ENCODE measurements at places on chromosomes 1 and 21.

DNA sequence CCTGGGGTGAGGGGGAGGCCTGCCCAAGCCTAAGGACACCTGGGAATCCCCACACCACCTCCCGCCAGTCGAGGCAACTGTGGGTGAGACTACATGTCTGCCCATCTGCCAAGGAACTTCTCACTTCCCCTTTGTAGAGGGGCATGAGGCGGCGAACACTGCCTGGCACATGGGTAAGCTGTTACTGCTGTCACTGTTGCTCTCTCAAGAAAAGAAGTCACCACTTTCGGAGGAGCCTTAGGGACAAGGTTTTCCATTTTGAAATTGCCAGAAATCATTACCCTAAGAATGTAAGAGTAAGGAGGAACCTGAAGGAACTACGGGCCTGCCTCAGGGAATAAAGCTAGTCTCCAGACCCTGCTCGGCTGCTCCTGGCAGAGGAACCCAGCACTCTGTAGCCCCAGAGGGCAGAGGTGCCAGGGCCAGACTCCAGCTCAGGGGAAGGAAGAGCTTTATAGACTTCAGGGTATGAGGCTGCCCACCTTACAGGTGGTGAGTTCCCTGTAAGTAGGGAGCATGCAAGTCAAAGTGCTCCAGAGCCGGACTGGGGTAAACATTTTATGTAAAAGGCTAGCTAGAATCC lies 23.3 kb downstream of the SLC2A1 start:
- no peak for DNase-seq

DNA sequence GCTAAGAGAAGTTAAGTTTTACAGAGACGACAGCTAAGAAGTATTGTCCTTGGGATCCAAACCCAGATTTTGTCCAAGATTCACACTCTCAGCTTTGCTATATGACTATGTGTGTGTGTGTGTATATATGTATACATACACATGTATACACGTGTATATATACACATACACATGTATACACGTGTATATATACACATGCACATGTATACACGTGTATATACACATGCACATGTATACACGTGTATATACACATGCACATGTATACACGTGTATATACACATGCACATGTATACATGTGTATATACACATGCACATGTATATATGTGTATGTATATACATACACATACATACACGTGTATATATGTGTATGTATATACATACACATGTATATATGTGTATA lies 3.9 kb upstream of the CACHD1 start:
- DNase-seq: no peak

DNA sequence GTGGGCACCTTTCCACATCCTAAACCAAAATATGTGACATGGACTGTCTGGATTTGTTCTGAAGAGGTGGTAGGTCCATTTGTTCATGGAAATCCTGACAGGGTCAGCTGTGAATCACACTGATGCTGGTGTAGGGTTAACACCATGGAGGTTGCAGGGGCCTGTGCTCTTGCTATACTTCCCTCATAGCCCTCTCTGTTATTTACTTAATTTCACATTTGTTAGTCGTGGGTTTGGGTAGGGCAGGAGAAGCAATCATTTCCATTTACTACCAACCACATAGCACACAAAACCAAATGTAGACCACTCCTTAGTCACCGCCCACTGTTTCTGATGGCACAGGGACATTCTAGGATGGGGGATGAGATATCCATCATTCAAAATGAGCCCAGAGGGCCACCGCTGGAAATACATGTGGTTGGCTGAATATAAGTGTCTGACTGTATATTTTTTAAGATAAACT lies 61.8 kb upstream of the POU2F1 start:
- no peak for DNase-seq

GRCh38 chr1:23337869-23338268 lies 6.2 kb downstream of the HNRNPR start:
- DNase-seq: no peak

GRCh38 chr21:39224930-39225329 lies 41.7 kb upstream of the PSMG1 start:
- no peak for DNase-seq

GRCh38 chr1:155867766-155868165 lies 8.4 kb downstream of the SYT11 start:
- no peak for DNase-seq

GRCh38 chr1:176950736-176951324 lies 213.7 kb downstream of the ASTN1 start:
- no peak for DNase-seq

GRCh38 chr1:184633785-184634184 lies 120.9 kb downstream of the EDEM3 start:
- DNase-seq: no peak

- no peak for DNase-seq
These were observed 7.2 kb downstream of the KIFAP3 start for GRCh38 chr1:170067253-170067819.

DNA sequence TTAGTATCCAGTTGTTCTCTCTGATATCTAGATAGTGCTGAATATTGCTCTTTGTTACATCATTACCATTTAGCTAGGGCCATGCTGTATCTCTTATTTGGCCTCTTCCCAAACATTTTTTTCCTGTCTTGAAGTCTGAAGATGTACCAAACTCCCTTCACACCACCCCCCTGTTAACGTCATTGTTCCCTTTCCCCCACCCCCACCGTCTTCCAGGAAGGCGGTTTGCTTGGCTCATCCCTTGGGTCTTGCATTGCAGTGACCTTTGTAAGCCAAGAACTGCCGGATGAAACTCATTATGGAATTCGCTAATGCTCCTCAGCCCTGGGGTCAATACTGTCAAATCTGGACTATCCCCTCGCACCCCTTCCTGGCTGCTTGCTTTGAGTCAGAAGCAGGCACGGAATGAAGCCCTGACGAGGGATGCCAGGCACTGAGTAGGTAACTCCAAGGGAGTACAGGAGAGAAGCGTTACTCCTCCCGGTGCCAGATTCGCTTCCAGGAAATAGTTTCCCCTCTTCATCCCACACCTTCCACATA lies 283.1 kb downstream of the TM2D1 start:
- DNase-seq: no peak

GRCh38 chr1:173660306-173660705 lies 9.3 kb downstream of the ANKRD45 start:
- DNase-seq: no peak

DNA sequence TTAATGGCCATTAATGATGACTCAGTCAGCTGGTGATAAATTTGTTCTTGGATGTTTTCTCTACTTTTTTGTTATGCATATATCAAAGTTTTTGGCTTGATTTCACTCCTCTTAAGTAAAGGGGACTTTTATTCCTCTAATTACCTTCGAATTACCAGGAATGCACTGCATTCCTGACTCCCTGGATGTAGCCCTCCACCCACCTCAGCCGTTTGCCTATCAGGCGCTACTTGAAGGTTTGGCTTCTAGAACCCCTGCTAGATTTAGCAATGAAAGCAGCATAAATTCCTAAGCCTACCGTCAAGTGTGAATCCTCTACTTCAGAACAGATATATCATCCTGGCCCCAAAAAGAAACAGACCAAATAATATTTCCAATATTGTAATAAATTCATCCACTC lies 387.8 kb upstream of the ADGRL2 start:
- no peak for DNase-seq

- DNase-seq: no peak
These were observed 66.1 kb upstream of the ADAM30 start for GRCh38 chr1:119962296-119962968.

GRCh38 chr21:45551316-45551715 lies 9.1 kb upstream of the SLC19A1 start:
- no peak for DNase-seq

DNA sequence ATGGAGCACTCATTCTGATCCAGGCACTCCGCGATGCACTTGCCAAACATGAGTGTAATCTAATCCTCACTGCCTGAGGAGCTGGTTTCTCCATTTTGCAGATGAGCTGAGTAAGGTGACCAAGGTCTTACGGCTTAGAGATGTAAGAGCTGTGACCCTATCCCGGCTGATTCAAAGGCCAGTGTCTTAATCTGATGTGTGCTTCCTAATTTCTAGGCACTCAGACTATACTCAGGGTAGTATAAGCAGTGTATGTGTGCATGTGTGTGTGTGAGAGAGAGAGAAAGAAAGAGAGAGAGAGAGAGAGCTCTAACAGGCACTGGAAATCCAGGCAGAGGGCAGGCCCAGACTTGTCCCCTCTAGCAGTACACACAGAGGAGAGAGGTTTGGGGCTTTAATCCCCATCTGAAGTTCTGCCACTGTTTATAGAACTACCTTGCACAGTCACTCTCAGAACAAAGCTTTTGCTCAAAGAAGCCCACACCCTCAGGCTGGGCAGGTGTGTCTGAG lies 188.2 kb downstream of the ZBTB18 start:
- peak; percentile 65 for DNase-seq

DNA sequence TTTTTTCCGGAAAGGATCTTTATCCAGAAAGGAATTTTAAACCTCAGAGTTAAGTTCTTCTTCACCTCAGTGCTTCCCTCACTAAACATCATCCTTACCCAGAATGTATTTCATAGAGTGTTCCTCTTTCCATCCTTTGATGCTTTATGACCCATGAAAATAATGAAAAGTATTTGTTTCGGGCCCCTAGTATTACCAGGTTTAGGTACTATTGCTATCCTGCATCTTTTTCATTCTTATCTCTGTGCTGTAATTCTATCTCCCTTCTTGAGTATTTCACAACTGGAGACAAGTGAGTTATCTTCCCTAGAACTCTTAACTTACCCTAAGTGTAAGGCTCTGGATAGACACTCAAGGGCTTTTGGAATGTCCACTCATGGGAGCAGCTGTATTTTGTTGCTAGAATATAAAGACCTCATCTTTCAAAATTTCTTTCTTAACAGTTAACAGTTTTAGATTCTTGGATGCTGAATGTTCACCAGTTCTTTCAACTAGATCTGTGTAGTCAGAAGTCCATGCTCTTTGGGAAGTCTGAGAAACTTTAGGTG lies 26.2 kb downstream of the UCK2 start:
- DNase-seq: no peak

DNA sequence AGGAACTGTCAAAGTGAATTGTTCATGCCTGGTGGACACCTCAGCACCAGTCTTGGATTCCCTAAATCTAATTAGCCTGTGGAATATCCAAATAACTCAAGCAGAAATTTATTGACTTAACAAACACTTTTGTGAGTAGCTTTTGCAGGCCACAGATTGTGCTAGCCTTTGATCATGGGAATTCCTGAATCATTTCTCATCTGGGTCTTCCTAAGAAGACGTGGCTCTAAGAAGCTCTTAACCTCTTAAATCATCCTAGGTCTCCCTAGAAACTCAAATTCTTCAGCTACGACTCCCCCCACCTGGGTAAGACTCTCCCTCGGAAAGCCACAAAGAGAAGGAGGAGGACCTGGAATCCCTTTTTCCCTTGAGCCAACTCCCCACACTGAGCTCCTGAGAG lies 53.8 kb upstream of the PSEN2 start:
- DNase-seq: no peak

- no peak for DNase-seq
These were observed 5.0 kb downstream of the SLC19A1 start for GRCh38 chr21:45537111-45537745.

GRCh38 chr1:227742738-227743715 lies 7.8 kb downstream of the SNAP47 start:
- no peak for DNase-seq

DNA sequence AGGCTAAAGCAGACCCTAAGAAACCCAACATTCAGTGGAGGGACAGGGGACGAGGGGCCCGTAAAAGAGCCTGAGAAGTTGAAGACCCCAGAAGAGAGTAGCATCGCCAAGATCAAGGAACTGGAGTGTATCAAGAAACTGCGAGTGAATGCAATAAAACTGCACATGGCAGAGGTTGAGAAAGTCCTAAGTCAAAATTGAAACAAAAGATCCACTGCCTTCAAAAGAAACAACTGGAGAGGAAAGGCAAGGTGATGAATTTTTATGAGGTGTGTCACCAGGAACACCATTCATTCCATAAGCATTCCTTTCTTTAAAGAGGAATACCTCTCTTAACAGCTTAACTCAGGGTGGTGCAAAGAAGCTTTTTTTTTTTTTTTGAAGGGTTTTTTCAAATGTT lies 38.3 kb upstream of the ADORA3 start:
- DNase-seq: no peak

- no peak for DNase-seq
These were observed 285.3 kb downstream of the CAMTA1 start for GRCh38 chr1:7070389-7071029.

- no peak for DNase-seq
These were observed 473.6 kb upstream of the ZP4 start for GRCh38 chr1:238364214-238364892.

GRCh38 chr1:5575396-5575940 lies 416.8 kb downstream of the NPHP4 start:
- no peak for DNase-seq

GRCh38 chr1:185811073-185811709 lies 77.0 kb downstream of the HMCN1 start:
- no peak for DNase-seq

- no peak for DNase-seq
These were observed 81.1 kb upstream of the FGGY start for GRCh38 chr1:59215766-59216291.

DNA sequence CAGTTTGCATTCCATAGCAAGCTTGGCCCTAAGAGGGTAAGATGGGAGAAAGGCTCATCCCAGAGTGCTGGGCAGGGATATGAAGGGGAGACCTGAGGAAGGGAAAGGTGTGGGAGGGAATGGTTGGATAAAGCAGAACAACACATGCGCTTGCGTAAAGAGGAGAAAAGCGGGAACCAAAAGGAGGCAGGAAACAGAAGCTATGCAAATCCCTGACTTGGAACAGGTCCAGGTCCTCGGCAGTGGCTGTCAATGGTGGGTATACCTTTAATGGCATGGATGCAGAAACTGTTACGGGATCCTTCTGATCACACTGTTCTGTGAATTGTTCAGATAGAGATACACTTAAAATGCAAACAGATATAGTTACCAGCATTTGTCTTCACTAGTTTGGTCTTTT lies 455.6 kb downstream of the SIPA1L2 start:
- DNase-seq: no peak

- no peak for DNase-seq
These were observed 152.8 kb downstream of the ZSCAN20 start for GRCh38 chr1:33624991-33625870.

GRCh38 chr1:194004146-194004545 lies 817.7 kb upstream of the B3GALT2 start:
- DNase-seq: no peak

- DNase-seq: no peak
These were observed 6.6 kb downstream of the PKLR start for GRCh38 chr1:155294520-155295182.

- DNase-seq: no peak
These were observed 79.7 kb downstream of the PDE9A start for GRCh38 chr21:42733037-42733627.

GRCh38 chr1:75083223-75083622 lies 51.0 kb upstream of the LHX8 start:
- no peak for DNase-seq

DNA sequence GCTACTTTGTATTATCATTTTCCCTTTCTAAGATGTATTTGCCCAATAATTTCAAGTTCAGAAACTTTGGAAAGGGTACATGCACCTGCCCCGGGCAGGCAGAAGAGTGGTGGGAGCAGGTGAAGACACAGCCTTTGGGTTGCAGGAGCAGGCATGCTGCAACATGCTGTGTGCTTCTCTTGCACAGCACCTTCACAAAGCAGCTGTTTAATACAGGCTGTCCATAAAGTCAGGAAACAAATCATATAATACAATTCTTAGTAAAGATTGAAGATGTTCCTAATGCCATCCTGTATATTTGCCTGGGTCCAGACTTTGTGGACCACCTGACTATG lies 182.9 kb downstream of the ZNF281 start:
- no peak for DNase-seq

GRCh38 chr21:35467566-35467965 lies 418.5 kb upstream of the RUNX1 start:
- DNase-seq: no peak

Measured in NCI-H2107 (cell line).